ENCODE measurements at places on chromosomes 13 and 19.

GRCh38 chr13:84661718-84662117, 779.4 kb upstream of the SLITRK1 start:
- DNase-seq, result no peak

DNA sequence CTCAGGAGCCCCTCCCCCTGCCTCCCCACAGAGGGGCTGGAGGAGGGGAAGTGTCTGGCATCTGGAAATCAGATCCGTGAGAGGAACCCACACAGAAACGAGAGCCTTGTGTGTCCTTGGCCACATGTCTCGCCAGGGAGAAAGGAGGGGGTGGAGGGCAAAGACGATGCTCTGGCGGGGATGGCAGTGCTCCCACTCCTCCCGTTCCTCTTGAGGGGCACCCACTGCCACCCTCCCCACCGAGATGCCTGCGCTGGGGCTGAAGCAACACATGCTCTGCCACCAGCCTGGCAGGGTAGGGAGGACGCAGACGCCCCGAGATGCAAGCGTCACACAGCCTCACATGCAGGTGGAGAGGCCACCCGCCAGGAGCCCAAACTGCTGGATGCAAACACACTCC, 2.8 kb downstream of the ADGRL1 start:
- DNase-seq, result no peak

DNA sequence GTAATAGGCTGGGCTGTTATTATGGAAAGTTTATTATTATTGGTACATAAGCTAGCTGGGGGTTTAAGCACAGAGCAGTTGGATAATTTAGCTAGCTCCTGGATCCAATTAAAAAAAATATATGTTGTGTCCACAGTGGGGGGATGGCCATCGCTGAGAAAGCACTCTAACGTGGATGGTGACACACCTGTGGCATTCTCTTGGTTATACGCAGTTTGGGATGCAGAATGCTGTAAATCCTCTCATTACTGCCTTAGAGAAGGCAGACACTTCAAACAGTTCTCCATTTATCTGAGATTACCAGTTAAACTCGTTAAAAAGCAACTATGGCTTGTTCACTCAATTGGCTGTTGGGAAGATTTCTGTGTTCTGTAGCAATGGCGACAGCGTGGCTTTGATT, 2.4 kb upstream of the ZNF536 start:
- no peak for DNase-seq

GRCh38 chr19:23698711-23699520, 11.9 kb upstream of the ZNF675 start:
- no peak for DNase-seq

DNA sequence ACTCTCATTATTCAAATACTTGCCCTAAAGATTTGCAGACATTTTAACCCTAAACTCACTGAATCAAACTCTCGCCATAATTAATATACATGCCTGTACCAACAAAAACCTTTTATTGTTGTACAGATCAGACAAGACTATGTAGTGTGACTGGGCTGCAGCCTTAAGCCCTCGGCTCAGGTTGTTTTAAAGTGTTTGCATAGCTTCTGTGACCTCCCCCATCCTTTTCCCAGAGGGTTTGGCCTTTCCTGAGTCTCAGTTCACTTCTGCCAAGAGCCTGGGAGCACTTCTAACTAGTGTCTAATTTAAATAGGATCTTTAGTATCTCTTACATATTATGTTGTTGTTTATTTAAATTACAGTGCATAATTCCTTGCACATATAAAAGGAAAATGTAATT, 158.2 kb downstream of the HS6ST3 start:
- DNase-seq, result no peak

DNA sequence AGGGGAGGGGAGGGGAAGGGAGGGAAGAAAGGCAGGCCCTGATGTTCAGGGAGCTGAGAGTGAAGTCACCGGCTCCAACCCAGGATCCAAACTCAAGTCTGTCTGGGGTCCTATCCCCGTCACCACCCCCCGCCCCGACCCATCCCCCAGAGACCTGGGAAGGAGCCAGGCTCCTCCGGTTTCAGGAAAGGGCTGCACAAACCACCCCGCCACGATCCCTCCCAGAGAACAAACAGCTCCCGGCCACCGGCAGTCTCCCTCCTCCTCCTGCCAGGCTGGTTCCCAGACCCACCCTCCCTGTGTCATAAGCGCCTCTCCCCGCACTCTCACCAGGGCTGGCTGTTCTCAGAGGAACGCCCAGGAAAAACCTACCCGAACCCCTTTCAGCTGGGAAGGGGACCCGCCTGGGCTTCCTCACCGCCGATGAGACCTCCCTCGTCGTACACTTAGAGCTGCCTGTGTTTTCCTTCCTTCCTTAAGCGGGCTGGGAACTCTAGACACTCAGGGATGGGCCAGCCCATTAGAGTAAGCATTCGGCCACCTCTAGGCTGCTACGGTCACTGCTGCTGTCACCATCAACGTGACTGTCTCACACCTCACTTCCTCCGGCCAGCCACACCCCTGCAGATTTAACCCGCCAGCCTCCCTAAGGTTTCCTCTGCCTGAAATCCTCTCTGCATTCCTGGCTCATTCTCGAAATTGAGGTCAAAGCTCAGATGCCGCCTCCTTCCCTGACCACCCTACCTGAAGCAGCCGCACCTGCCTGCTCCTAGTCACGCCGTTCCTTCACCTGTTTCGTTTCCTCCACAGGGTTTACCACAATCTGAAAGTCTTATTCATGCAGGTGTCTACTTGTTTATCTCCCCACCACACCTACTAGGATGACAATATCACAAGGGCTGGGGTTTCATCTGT, 6.3 kb upstream of the RDH13 start:
- DNase-seq, result no peak

GRCh38 chr13:40376867-40377535, 289.4 kb downstream of the FOXO1 start:
- DNase-seq, result no peak
